Daoy (cell line): ENCODE measurements at places on chromosomes 16 and 17.

GRCh38 chr17:13865650-13866049 is 203.7 kb upstream of the COX10 start:
- no peak for DNase-seq

- DNase-seq: no peak
These were observed 15.3 kb downstream of the DLG4 start for GRCh38 chr17:7204336-7204735.

GRCh38 chr16:82146957-82147356 is 23.1 kb downstream of the MPHOSPH6 start:
- no peak for DNase-seq

DNA sequence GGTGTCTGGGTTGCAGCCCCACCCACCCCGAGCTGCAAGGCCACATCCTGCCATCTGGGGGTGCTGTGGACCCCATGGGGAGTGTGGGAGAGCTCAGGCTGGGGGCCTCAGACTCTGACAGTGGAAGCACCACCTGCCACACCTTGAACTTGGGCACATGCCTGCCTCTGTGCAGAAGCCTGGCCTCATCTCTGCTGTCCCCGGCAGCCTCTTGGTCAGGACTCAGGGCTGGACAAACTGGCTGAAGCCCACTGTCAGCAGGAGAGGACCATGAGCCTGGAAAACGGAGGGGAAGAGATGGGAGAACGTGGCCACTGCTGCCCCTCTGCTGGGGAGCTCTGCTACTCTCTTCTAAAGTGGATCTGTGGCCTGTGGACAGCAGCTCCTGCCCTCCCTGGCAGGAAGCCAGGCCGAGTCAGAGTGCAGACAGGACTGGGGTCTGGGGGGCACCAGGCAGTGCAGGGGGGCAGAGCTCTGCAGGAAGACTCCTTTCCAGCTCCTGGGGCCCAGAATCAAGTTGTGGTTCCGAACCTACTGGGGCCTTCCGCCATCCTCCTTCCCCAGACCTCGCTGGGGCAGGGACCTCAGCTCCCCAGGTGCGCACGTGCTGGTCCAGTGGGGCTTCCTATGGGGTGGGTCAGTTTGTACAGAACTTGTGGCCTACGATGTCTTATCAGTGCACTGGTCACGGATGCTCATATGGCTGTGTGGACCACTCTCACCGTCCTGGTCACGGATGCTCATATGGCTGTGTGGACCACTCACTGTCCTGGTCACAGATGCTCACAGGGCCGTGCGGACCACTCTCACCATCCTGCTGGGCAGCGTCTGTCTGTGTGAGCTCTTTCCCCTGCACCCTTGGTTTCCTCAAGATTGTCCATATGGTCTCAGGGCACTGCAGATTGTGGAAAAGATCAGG is 207.7 kb downstream of the LAT start:
- DNase-seq: no peak

- no peak for DNase-seq
These were observed 16.8 kb downstream of the G6PC3 start for GRCh38 chr17:44087319-44087718.

- peak; percentile 53 for DNase-seq
These were observed 13.7 kb upstream of the LGALS3BP start for GRCh38 chr17:78993241-78993956.

DNA sequence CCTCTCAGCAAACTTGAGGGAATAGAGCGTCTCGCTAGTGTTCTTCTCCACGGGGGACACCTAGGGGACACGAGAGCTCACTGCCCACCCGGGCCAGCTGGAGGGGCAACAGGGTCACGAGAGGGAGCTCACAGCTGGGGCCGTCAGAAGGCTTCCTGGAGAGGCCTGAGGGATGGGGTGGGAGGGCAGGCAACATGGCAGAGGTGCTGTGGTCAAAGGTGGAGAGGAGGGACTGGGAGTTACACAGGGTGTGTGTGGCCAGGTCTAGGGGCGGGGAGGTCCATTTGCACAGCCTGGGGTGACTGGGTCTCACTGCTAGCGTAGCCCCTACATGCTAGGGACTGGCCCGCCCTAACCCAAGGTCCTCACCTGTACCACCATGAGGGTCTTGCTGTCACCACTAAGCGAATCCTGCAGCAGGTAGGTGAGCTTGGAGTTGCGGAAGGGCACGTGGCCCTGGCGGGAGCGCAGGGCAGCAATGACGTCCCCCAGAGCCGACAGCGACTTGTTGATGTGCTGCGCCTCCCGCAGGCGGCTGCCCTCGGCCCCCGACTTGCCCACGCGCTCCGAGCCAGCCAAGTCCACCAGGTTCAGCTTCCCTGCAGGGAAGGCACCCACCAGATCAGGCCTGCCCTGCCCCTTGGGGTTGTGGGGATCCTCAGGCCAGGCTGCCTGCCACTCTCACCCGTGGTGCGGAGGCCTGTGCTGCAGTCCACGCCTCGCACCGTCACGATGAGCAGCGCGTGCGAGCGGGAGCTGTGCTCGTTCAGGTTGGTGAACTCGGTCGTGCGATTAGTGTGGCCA is 25.0 kb downstream of the KATNB1 start:
- DNase-seq: no peak

DNA sequence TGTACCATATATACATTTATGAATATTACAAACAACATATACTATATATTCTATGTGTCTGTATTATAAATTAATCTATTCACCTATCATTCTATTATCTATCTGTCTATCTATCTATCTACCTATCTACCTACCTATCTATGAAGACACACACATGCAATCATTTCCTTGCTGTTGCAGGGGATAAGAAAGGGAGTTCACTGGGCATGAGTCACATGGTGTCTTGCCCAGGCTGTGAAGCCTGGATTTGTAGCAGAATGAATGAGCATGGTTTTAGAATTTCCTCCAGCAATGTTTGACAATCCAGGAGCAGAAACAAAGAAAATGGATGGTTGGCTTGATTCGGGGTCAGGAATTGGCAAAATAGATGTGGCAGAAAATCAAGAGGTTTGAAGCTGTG is 23.2 kb upstream of the FAM20A start:
- DNase-seq: no peak

GRCh38 chr16:19001788-19002187 is 18.1 kb downstream of the TMC7 start:
- DNase-seq: peak; percentile 95

GRCh38 chr17:31597646-31598398 is 206.3 kb downstream of the RAB11FIP4 start:
- DNase-seq: no peak

DNA sequence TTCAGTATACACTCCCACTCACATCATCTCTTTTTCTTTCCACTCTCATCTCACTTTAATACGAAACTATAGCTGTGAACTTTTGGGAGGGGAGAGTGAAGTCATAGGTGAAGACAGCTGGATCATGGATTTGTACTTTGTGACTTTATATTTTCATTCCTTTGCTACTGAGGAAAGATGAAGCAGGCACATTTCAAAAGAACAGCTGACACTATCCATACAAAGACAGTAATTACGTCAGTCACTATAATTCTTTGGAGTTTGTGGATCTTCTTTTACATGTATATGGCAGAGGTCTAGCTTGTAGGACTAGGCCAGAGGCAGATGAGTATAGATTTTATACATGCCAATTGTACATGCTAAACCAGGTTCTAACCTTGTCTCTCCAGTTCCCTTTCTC is 346.3 kb downstream of the BCAS3 start:
- no peak for DNase-seq

DNA sequence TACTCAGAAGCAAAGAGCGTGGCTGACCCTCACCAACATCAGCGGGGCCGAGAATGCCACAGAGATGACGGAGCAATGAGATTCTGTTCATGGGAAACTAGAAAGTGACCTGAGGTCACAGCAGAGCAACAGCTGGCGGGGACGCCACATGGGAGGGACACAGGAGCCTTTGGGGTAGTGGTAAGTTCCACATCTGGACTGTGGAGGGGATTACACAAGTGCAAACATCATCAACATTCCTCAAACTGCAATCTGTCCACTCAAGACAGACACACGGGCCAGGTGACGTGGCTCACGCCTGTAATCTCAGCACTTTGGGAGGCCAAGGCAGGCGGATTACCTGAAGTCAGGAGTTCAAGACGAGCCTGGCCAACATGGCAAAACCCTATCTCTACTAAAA is 11.2 kb downstream of the HAGH start:
- DNase-seq: no peak

GRCh38 chr17:14355556-14355955 is 54.7 kb downstream of the HS3ST3B1 start:
- peak; percentile 25 for DNase-seq

- DNase-seq: no peak
These were observed 603.7 kb downstream of the MAF start for GRCh38 chr16:78996790-78997189.

- DNase-seq: no peak
These were observed 745 bp downstream of the PYY start for GRCh38 chr17:43952724-43953666.

DNA sequence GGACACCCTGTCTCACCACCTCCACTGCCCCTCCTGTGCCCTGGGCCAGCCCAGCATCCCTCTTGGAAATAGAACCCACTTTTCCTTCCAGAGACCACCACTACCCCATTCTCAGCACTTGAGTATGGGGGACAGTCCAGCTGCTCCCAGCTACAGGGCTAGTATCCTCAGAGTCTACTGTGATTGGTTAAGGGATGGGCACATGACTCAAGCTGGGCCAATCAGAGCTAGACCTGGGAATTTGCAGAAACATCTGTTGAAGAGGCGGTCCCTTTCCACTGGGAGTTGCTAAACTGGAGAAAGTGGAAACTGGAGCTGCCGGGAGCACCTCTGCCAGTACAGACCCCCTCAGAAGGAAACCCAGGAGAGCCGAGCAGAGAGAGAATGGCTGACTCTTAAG is 156.6 kb downstream of the GSG1L start:
- no peak for DNase-seq

GRCh38 chr17:83203073-83203471 is 123.7 kb downstream of the METRNL start:
- peak; percentile 80 for DNase-seq

DNA sequence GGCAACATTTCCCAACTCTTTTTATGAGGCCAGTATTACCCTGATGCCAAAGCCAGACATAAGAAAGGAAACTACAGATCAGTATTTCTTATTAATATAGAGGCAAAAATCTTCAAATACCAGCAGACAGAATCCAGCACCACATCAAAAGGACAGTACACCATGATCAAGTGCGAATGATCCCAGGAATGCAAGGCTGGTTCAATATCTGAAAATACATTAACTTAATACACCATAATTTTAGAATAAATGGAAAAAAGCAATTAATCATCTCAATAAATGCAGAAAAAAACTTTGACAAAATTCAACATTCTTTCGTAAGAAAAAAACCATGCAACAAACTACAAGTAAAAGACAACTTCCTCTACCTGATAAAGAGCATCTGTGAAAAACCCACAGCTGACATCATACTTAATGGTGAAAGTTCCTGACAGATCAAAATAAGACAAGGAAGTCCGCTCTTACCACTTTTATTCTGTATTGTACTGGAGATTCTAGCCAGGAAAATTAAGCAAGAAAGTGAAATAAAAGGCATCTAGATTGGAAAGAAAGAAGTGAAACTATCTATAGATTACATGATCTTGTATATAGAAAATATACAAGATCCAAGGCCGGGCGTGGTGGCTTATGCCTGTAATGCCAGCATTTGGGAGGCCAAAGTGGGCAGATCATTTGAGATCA is 26.4 kb upstream of the MAPK3 start:
- DNase-seq: no peak

- DNase-seq: no peak
These were observed 3.5 kb downstream of the SLC7A6 start for GRCh38 chr16:68267612-68268405.

DNA sequence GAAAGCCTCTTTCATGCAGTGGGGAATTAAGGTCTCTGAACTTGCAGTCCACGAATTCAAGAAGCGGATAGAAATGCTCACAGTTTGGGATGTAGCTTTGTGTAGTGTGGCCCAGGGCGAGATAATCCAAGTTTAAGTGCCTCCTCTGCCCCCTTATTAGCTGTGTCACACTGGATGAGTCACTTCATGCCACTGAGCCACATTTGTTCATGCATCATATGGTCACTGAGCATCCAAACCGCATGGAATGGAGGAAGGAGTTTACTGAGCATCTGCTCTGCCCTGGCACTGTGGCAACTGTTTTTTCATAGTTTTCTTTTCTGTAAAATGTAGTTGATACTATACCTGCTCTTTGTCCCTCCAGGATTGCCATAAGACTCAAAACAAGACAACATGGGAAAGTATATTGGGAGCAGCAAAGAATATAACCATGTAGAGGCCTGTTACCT is 15.1 kb upstream of the DHX8 start:
- DNase-seq: peak; percentile 90

- DNase-seq: no peak
These were observed 20.7 kb downstream of the DRC3 start for GRCh38 chr17:17993366-17993765.

DNA sequence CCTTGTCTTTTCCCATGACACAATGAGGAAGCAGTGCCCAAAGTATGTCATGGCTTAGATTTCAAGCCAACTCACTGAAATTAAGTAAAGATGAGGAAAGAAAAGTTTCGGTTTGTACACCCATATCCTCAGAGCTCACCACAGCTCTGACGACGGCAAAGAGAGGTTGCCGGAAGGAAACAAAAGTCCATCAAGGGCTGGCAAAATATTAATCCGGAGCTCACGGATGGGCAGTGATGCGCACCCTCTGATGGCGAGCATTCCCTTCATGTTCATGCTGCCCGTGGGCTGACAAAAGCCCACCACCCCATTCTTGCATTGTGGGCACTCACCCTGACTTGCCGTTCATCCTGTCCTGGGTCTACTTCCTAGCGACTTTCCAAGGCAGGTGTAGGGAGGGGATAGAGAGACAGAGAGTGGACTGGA is 103.1 kb downstream of the SOX9 start:
- no peak for DNase-seq

GRCh38 chr16:77500934-77501664 is 66.3 kb upstream of the ADAMTS18 start:
- no peak for DNase-seq

DNA sequence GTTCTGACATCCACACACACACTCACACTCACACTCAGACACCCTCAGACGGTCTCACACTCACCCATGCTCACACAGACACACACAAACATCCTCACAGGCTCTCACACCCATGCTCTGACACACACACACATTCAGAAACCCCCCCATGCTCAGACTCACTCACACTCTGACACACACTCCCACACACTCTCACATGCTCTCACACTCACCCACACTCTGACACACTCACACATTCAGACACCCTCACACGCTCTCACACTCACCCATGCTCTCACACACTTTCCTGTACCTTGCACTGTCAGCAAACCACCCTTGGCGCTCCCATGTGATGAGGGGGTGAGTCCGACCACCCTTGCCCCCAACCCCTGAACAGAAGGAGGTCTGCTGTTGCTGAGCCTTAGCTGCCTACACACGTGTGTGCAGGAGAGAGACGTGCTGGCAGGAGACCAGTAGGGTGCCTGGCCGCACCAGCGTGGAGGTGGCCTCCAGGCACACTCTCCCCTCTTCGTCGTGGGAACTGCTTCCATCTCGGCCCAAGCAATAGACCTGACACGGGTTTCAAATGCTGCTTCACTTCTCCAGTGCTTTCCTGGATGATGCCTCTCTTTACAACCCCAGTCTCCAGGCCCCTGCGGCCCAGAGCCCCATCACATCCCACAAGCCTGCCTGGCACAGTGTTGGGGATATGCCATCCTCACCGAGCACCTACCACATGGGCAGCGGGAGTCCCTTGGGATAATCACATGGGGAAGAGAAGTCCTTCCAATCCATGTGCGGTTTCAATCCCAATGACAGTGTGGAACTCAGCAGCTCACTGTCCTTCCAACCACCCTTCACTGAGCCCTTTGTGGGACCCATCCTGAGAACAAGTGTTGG is 267.8 kb upstream of the FOXF1 start:
- no peak for DNase-seq

GRCh38 chr17:27038676-27039075 is 255.2 kb upstream of the WSB1 start:
- DNase-seq: peak; percentile 40

GRCh38 chr17:75896415-75897159 is at the start of gene TRIM65:
Gene TRIM65, minus strand, starts transcription at chr17:75896951. Its CDS starts 14 bp downstream, at chr17:75896937.
- peak; percentile 88 for DNase-seq
